ENCODE measurements at places on chromosomes 6 and 20. TPM values are rescaled to one million over a fixed set of nuclear protein-coding genes. Genes with fewer than 3 reads are reported as not detected.

Gene SLC22A7
- total RNA-seq = not detected

Gene OTOR
- total RNA-seq = not detected

Gene OPN5
- total RNA-seq = not detected

- H3K36me3 ChIP-seq = peaks cover 2% of the 10 kb centered on the region
- H3K27ac ChIP-seq = no peak overlapping the region
- H3K27me3 ChIP-seq = no peaks in the 10 kb centered on the region
- DNase-seq = no peak
These were observed 98.9 kb downstream of the OLIG3 start for GRCh38 chr6:137395316-137395715.

GRCh38 chr6:69044534-69044933 is 409.5 kb downstream of the ADGRB3 start:
- H3K27me3 ChIP-seq = no peaks in the 10 kb centered on the region
- H3K4me1 ChIP-seq = no peaks in the 10 kb centered on the region
- no peak for DNase-seq
- H3K4me3 ChIP-seq = no peak overlapping the region

Data from activated T-cell treated with anti-CD3 and anti-CD28 coated beads, Interleukin-2, amount 50 U/mL, for 72 hours (primary cell).